ENCODE measurements at places on chromosomes 5 and 9. TPM values are rescaled to one million over a fixed set of nuclear protein-coding genes. Genes with fewer than 3 reads are reported as not detected.

DNA sequence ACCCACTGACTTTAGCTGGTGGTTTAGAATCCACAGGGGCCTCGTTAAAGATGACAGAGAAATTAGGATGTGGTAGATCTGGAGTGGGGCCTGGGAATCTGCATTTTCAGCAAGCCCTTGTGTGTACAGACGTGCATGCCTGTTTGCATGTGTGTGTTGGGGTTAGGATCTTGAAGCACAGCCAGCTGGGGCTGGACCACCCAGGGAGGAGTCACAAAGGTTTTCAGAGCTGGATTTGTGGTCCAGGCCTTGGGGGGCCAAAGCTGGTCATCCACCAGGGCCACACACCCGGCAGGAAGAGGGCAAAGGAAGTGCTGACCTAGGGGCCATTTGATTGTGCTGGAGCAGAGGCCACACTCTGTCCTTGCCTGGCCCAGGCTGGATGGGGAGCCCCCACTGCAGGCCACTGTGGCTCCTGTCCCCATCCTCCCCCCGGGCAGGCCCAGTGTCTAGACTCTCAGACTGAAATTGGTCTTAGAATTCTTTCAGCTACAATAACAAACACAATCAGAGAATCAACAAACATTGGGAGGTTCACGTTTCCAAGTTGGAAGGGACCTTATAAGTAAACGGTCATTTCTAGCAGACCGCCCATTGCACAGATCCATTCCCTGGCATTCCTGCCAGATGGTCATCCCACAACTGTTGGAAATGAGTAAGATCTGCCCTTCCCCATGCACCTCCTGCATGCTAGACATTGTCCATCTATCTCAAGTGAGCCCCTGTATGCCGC is 10.3 kb downstream of the CDX1 start:
- DNase-seq = no peak

DNA sequence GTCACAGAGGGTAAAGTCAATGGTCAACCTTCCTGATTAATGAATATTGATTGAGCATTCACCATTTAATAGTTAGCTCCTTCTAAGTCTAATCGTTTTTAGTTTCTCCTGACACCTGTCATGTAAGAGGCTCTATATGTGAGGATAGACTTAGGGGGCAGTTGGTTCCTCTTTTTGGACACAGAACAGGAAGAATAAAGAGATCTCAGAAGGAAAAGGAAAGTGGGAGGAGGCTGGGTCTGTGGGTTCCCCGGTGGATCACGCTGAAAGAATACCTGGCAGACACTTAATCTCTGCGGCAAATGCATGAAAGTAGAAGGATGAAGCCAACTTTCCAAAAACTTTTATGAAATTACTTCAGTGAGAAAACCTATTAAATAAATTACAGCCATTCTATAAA is 98.4 kb downstream of the PDE4D start:
- no peak for DNase-seq

DNA sequence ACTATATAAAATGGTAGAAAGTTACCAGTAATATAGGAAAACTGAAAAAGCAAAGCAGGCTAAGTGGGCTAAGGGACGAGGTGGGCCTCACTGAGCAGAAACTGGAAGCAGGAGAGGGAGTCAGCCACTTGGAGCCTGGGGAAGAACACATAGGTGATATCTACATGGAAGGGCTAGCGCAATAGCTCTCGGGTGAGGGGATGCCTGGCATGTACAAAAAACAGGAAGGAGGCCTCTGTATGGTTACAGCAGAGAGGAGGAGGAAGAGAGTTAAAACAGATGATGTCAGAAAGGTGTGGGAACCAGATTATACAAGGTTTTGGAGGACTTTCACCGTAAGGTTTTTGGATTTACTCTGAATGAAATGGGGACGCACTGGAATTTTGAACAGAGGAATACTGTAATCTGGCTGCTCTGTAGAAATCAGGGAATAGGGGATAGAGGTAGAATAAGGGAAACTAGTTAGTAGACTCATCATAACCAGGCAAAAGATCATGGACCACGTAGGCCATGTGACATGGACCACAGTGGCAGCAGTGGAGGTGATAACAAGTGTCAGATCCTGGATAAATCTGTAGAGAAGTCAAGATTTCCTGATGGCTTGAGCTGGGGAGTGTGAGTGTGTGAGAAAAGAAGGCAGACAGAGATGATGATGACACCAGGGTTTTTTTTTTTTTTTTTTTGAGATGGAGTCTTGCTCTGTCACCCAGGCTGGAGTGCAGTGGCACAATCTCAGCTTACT is 52.5 kb downstream of the FNBP1 start:
- no peak for DNase-seq

DNA sequence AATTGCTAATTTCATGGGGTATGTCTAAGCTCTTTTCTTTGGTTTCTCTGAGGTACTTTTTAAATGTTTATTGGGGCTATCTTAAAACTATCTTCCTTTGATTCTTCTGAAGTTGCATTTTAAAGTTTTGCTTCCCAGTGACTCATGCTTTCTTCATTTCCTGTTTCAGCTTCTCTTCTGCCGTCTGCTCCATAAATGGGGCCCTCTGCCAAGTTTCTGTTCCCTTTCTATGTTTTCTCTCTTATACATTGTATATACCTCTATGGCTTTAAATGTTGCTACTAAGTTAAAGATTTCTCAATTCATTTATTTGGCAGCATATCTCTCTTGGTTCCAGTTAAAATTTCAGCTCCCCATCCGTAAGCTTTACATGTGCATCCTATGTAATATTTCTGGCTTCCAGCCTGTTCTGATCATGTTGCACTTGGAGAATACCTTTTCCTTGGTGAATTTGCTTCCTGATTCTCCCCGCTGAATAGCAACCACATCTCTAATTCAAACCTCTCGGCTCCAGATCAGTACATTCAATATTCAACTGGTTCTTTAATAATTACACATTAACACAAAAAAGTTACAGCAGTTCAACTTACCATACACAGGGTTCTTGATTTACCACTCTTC is 125.3 kb downstream of the ST8SIA4 start:
- no peak for DNase-seq

- DNase-seq = no peak
Observed at GRCh38 chr5:109964136-109964535, 274.4 kb downstream of the MAN2A1 start.

DNA sequence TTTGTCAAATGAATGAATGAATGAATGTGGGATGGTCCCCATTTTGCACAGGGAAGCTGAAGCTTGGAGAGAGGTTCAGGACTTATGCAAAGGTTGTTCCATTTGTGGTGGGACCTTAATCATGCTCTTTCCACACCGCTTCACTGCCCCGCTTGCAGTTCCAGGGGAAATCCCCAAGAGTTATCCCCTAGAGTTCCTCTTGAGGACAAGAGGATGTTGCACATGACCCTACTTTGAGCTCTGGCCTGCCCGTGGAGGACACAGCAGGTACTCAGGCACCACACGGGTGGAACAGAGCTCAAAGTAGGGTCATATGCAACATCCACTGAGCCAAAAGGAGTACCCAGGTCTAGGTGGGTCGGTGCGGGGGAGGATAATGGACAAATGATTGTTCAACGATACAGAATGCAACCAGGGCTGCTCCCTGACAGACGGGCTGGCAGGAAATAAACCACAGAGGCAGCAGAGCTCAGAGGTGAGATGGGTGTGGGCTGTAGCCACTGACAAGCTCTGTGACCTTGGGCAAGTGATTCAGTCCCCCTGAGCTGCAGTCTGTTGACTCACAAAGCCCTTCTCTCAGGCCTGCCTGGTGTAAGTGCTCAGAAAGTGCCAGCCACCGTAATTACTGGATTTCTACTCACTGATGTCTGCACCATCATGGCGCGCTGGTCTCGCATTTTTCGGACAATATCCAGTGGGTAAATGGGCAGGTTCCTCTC is 60.3 kb upstream of the EPB41L4B start:
- no peak for DNase-seq

GRCh38 chr5:108193021-108193795 is 188.7 kb downstream of the FBXL17 start:
- DNase-seq = no peak

DNA sequence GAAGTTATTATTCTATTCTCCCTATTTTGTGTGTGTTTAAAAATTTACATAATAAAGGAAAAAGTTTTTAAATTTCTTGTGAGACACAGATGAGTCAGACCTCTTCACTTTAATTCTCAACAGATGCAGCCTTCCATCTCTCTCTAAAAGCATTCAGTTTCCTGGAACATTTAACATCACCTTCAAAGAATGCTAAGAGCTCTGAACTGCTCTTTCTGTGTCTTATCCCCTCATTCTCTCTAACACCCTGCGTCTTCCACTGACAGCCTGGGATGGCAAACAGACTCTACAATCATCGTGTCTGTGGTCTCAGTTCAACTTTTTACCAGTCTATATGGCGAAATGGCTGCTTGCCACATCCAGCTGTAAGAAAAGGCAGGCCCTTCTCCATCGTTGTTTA is 173.0 kb downstream of the HINT1 start:
- no peak for DNase-seq

- no peak for DNase-seq
Observed at GRCh38 chr5:76514292-76514691, 108.9 kb downstream of the F2RL2 start.

GRCh38 chr9:17863213-17863883 is 284.5 kb downstream of the SH3GL2 start:
- DNase-seq = no peak

- no peak for DNase-seq
Observed at GRCh38 chr5:174151599-174152181, 106.2 kb downstream of the NSG2 start.

DNA sequence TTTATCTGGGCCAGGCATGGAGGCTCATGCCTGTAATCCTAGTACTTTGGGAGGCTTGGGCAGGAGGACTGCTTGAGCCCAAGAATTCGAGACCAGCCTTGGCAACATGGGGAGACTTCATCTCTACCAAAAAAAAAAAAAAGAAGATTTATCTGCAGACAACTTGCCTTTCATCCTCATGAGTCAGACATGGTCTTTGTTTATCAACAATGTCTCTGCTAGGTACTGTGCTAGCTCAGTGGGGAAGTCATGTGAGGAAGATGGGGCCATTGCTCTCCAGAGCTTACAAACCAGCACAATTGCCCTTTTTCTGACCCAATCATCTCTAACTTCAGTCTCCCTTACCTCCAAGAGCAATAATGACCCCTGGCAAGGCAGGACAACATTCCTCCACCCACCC is 1.6 kb downstream of the URM1 start:
- no peak for DNase-seq

GRCh38 chr9:89586311-89586710 is 18.5 kb upstream of the GADD45G start:
- no peak for DNase-seq

DNA sequence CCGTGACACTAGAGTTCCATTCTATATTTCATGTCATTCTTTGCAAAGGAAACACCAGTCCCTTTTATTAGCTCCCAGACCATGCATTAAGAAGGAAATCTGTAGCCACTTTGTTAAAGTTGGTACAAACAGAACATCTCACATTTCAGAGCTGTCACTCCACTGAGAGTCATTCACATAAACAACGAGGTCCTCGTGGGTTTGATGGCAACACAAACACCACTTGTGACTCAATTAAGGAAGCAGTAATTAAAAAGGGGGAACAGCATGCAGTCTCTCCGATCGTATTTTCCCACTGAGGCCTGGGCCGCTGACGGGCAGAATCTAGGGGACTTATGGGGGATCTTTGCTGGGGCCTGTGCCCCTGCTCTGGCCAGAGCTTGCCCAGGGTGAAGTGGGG is 94.2 kb upstream of the ZNF618 start:
- no peak for DNase-seq

- DNase-seq = no peak
Observed at GRCh38 chr5:143026380-143026779, 256.2 kb downstream of the ARHGAP26 start.

DNA sequence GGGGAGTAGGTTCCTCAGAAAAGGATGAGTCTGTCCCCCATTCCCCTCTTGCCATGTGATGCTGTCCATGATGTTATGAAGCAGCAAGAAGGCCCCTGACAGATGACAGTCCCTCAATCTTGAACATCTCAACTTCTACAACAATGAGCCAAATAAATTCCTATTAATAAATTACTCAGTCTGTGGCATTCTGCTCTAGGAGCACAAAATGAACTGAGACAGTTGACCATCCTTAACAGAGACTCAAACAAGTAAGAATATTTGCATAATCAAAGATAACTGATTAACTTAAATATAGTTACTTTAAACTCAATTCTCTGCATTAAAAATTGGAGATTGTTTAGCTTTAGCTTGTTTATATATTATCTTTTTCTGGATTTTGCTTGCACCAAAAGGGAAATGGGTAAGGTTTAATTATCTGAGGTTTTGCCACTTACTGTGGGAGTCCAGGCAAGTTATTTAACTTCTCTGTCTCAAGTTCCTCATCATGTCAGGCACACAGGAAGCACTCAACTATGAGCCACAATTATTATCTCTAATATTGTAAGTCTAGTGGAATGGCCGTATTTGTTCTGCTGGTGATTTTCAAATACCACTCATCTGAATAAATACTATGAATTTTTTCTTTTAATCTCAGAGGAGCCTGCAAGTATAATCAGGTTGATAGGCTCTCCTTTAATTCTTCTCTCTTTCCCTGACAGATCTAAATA is 162.9 kb downstream of the TSSK1B start:
- DNase-seq = no peak

The RASGRF2 gene
- total RNA-seq = 0.92 TPM

The IRX4 gene
- not detected for total RNA-seq

The PITX1 gene
- 0.18 TPM for total RNA-seq

The GADD45G gene
- total RNA-seq = 1.5 TPM

Measured in chondrocyte (in vitro differentiated cells).